Stimulated activated CD4-positive, alpha-beta T cell treated with anti-CD3 and anti-CD28 coated beads, Interleukin-4, amount 100 ng/mL, for 48 hours (primary cell): ENCODE measurements at places on chromosomes 13 and 19.

DNA sequence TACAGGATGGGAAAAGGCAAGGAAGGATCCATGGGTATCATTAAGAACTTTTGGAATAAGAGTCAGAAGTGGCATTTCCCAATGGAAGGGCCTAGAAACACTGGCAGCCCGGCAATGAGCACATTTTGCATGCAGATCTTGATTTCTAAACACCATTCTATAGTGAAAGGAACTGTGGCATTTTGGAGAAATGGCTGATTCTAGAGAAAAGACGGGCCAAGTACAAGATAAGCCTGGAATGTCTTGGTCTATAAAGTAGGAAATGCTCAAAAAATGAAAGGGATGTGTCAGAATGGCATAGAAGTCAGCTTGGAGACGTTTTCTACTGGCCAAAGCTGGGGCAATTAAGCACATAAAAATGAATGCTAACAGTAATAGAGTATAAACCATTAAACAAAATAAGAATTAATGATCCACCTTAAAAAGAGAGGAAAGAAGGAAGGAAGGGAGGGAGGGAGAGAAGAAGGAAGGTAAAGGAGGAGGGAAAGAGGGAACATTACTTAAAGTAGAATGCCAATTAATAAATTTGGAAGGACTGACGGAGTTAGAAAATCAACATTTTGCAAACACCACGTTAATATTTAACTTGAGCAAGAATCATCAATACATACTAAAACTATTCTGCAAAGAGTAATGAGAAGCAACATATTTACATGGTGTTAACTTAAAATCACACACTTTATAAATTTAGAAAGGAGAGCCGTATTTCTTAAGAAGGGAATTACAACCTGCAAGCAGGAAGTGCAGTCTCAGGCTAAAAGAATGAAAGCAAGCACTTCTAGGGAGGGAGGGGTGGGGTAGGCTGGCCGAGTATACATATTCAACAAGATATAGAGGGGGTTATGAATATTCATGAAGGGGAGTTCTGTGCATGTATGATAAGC, 78.9 kb downstream of the ANKRD10 start:
- DNase-seq, result no peak

DNA sequence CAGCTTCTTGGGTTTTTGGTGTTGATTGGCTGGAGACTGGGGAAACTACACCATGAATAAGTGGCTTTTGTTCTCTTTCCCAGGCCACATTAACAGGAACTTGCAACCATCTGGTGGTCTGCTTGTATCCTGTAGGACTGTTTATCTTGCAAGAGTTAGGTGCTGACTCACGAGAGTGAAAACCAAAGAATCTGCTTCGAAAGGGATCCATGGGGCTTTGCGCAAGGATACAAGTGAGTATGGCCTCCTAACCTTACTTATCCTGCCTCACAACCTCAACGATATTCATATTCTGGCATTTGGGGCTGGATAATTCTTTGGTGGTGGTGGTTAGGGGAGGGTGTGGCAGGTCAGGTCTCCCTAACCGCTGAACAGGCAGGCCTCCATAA, 4.7 kb upstream of the SIGLECL1 start:
- no peak for DNase-seq

DNA sequence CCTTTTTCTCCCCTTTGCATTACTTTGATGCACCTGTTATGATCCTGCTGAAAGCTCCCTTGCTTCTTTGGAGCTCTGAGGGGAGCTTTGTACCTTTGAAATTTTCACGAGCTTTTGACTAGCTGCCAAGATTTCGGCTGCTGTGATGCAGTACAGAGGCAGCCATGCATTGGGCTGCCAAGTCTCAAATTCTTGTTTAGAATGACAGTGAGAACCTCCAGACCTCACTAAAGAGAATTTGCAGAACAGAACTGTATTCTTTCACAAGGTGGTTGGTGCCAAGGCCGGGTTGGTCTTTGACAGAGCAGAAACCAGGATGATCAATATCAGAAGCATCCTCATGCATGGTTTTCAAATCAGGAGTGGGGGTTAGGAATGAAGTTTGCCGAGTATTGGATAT, 414.8 kb downstream of the GPC5 start:
- DNase-seq, result no peak

- DNase-seq, result no peak
These were observed 35.6 kb downstream of the CCDC169 start for GRCh38 chr13:36261976-36262375.

- no peak for DNase-seq
These were observed 59.7 kb upstream of the TRPC4 start for GRCh38 chr13:37929308-37929707.

- DNase-seq, result no peak
These were observed 214.8 kb downstream of the LMO7 start for GRCh38 chr13:75850916-75851315.

- no peak for DNase-seq
These were observed 50.2 kb downstream of the LACC1 start for GRCh38 chr13:43929947-43930346.

- DNase-seq, result no peak
These were observed 24.3 kb downstream of the COL4A2 start for GRCh38 chr13:110331362-110331761.

DNA sequence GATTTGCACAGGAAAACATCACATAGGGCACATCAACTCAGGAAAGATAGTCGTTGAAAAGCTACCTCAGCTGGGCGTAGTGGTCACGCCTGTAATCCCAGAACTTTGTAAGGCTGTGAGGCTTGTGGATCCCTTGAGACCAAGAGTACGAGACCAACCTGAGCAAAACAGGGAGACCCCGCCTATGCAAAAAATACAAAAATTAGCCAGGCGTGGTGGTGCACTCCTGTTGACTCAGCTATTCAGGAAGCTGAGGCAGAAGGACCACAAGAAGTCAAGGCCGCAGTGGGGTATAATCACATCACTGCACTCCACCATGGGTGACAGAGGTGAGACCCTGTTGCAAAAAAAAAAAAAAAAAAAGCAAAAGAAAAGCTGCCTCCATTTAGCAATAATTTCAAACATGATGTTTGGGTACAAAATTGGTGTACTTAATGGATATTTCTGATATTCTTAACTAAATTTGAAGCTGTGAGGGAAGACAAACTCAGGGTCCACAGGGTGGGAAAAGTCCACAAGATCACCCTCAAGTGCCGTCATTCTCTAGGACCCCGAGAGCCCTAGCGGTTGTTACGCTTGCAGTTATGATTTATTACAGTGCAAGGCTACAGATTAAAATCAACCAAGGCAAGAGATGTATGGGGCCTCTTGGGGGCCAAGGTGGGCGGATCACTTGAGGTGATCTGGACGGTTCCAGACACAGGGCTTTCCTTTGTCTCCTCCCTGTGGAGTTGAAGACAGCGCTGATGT, 42.5 kb upstream of the LDLR start:
- no peak for DNase-seq

GRCh38 chr13:73772449-73773167, 361.6 kb downstream of the KLF12 start:
- no peak for DNase-seq

- peak; percentile 7 for DNase-seq
These were observed 694 bp downstream of the CLN5 start for GRCh38 chr13:76992548-76993001.

DNA sequence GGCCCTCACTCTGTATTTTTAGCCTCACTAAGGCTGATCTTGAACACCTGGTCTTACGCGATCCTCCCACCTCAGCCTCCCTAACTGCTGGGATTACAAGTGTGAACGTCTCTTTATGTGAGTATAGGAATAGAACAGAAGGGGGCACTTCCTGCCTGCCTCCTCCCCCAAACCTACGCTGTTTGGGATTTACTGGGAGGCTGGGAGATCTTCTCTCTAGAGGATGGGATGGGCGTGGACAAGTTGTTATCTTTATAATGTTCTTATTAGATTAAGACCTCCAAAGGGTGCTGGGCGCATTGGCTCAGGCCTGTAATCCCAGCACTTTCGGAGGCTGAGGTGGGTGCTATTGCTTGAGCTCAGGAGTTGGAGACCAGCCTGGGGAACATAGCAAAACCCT, 2.9 kb upstream of the CSNK1G2 start:
- DNase-seq, result no peak

DNA sequence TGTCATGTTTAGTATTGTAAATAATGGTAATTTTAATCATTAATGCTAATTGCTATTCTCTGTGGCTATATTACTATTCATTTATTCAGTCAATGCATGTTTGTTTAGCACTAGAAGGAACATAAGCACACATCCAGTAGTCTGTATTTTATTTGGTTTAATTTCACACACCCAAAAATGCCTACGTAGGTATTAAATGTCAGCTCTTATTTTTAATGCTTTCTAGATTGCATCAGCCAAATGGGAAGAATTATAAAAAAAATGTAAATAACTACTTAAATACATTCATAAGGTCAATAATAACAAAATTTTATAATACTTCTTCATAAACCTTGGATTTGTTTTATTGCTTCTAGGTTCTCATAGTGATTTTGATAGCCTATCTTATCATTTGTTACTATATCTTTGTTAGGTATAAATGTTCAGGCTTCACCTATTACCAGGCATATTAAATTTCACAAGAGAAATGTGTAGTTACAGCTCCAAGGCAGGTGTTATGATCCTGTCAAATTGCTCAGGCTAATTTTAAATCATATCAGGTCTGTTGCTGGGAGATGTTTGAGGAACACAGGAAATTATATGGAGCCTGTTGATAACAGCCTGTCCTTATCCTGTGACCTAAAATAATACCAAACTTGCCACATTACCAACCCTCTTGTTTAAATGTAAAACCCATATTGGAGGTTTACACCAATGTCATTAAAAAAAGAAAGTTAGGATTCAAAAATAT, 34.4 kb downstream of the ITGBL1 start:
- DNase-seq, result no peak

DNA sequence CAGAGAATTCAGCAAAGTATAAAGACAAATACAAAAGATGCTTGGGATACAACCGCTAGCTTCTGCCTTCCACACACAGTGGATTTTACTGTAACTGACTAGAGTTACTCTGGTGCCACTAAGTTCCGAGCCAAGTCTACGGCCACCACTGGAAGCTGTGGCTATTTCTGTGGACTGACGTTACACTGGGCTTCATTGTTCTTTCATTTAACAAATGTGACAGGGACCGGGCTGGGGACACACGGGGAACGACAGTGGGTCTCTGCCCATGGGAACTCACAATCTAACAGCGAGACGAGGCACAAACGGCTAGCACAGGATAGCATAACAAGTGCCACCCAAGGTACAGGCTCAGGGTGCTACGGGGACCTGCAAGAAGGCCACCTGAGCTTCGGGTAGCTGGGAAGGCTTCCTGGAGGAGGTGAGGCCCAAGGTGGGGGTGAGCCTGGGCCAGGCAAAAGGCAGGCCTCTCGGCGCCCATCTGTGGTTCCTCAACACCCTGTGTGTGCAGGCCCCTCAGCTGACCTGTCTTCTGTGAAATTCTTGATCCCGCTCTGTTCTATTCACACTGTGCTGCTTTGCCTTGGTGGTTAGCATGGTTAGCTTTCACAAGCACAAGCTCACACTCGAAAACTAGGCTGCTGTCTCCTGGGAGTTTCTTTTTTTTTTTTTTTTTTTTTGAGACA, 10.3 kb upstream of the IL4I1 start:
- no peak for DNase-seq

DNA sequence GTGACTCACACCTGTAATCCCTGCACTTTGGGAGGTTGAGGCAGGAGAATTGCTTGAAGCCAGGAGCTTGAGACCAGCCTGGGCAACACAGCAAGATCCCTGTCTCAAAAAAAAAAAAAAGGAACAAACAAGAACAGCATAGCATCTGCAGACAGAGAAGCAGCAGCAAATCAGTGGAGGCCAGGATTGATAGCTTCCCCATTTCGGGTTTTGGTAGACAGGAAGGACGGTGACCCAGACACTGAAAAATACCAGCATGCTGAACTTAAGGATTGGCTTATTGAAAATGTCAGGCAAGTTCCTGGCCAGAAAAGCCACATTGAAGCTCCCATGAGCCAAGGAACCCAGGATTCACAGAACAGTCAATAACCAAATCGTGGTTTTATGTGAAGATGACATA, 3.0 kb downstream of the ZNF490 start:
- DNase-seq, result no peak

DNA sequence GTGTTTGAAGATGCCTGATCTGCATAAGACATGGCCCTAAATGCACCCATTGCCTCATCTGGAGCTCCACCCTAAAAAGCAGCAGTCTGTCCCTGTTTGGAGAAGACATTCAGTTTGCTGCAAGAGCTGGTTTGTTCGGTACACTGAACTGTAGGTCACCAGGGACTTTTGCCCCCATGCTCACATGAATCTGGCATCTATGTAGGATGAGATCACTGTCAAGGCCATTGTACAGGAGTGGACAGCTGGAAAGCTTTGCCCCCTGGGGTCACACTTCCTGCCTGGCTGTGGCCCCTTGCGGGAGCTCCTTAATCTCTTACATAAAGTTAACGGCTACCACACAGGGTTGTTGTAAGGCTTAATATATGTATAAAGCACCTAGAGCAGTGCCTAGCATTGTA, 73.0 kb downstream of the IPO5 start:
- no peak for DNase-seq

GRCh38 chr13:92564942-92565341, 661.7 kb upstream of the GPC6 start:
- no peak for DNase-seq

DNA sequence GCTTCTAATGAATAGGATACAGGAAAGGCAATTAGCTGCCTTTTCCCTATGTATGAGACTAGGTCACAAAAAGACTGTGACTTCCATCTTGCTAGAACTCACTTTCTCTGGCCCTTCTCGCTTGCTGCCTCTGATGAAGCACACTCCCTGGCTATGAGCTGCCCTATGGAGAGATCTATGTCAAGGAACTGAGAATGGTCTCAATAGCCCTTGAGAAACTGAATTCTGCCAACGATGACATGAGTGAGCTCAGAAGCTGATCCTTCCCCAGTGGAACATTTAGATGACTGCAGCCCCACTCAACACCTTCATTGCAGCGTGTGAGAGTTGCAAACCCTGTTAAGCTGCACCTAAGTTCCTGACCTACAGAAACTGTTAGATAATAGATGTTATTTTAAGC, 309.8 kb downstream of the COG6 start:
- DNase-seq, result no peak

DNA sequence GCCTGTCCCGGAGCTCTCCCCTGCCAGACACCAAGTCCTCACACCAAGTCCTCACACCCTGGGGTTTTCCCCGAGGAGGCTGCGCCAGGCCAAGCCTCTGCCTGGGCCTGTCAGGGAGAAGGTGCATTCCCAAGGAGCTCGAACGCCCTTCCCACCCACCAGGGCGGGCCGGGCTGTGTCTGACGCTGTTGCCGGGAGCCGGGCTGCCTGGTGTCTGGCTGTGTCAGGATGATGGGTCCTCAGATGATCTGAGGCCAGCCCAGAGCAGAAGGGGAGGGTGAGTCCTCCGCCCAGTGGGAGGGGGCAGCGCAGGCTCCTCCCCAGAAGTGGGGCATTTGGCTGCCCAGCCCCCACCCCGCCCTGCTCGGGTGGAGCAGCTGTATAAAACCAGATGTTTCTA, 2.3 kb upstream of the HAS1 start:
- no peak for DNase-seq

DNA sequence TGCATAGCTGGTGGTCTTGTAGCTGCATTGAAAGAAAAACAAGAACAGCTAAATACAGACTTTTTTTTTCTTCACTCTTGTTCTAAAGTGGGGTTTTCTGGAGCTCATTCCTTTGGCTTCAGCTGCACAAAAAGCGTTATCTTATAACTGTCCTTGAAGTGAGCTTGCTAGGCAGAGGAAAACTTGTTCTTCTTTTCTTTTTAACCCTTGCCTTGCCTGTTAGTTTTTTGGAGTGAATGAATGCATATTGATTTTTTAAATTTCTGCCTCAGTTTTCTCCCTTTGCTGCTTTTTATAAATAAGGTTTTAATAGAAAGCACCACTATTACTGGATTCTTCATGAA, 1.5 kb downstream of the ZNF765 start:
- DNase-seq, result no peak

GRCh38 chr19:30516531-30516930, 144.3 kb downstream of the ZNF536 start:
- DNase-seq, result no peak
